ENCODE measurements at places on chromosomes 7 and 10.

GRCh38 chr7:43390576-43390975 lies 192.3 kb upstream of the STK17A start:
- no peak for DNase-seq

DNA sequence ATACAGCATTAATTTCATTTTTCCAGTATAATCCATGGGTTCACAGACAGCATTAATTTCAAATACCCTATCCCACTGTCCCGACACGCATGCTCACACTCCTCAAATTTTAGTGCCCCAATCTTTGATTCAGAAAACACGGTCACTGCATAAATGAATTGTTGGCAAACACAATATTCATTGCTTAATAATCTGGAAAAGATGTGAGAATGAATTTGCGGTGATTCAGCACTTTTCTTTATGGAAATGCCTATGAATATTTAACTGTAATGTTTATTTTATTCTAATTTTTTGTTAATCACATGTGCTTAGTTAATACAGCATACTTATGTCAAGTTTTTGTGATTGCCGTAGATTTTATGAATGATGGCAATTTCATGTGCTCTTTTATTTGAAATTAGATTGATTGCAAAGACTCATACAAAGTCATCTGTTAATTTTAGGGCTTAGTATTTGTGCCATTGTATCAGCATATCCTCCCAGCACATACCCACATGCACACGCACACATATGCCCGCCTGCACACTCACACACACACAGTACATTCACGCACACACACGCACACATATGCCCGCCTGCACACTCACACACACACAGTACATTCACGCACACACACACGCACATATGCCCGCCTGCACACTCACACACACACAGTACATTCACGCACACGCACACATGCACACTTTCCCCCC lies 35.1 kb downstream of the MACROH2A2 start:
- no peak for DNase-seq

DNA sequence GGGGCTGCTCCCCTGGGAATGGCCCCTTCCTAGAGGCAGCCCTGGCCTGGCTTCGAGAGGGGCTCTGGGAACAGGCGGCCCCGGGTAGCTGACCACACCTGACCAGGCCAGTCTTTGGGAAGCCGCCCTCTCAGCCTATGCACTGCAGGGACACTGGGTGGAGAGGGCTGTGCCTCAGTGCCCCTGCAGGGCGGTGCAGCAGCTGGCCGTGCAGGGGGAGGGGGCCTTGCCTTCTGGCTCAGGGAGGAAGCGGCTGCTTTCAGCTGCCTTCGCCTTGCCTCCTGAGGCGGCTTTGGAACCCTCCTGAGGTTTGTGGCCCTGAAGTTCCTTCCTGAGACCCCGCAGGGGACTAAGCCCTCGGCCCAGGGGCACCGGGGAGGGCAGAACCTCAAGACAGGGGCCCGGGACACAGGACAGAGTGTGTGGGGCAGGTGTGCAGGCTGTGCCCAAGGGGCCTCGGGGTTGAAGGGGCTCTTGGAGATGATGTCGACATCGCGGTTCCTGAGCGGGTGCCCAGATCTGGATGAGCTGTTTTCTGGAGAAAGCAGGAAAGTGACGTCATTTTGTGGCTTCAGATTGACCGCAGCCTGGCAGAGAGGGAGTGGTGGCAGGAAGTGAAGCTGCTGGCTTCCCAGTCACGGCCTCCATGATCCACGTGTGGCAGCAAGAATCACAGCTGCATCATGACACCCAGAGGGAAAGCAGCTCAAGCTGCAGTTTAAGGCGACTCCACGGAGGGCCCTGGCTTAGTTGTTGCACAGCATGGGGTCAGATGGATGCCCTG lies 17.7 kb downstream of the ADAM8 start:
- no peak for DNase-seq

DNA sequence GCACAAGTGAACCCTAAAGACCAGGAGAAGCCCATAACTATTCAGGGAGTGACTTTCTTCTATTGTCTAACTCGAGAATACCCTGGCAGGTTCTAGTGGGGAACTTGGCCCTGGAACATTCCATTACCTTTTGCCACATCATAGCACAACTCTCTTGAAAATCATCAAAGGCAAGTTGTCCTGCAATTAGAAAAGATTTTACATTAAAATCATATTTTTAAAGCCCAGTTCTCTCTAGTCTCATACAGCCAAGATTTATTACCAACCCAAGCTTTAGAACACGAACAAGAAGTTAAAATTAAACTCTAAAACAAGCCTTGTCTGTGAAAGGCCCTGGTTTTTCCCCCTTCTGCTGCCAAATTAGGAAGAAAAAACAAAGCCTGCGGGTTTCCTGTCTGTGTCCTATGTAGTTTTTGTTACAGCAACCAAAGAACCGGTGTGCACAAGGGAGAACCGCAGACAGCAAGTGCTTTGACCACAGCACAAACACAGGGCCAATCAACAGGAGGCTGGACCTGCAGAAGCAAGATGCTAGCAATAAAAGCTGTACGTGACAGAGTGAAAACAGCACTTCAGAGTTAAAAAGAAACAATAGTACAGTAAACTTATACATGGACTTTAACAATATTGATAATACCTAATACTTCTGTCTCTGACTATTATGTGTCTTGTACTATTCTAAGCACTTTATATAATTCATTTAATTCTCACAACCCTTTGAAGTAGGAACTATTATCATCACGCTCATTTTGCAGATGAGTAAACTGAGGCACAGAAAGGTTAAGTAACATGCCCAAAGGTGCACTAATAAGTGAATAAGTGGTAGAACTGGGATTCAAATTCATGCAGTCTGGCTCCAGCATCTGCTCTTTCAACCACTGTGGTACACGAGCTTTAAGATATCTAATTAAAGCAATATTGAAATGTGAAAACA lies 65.8 kb downstream of the STK17A start:
- DNase-seq: no peak

GRCh38 chr10:6301488-6302075 lies 98.8 kb downstream of the PFKFB3 start:
- no peak for DNase-seq

GRCh38 chr10:49571388-49571787 lies 32.5 kb upstream of the ERCC6 start:
- no peak for DNase-seq

DNA sequence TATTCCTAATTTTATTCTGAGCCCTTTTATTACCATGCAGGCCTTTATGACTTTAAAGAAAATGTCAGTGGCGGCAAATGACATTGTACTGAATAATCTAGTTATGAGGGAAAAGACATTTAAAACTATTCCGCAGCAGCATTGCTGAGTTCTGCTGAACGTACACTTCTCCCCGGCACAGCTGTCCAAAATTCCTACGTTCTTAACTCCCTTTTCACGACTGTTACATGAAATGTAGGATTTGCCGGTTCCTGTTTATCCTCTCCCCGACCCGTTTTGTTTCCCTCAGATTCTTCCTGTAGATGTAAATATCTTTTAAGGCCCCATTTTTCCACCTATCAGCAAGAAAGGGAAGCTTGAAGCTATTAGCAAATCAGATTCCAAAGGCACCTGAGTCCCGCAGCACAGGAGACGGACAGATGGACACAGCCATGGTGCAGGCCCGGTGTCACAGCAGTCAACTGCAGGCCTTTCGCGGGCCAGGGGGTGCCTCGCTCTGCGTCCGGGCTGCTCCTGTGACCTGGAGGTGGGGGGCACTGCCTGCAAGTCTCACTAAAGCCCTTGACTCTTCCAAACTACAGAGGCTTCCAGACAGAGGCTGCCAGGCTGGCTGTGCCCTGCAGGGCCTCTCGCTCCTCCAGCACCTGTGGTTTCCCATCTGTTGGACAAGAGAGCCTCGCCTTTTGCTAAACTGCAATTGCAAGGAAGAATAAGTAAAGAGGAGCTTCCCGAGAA lies 485.0 kb upstream of the MGMT start:
- DNase-seq: no peak

GRCh38 chr10:49429458-49429857 lies 33.6 kb upstream of the DRGX start:
- DNase-seq: no peak

DNA sequence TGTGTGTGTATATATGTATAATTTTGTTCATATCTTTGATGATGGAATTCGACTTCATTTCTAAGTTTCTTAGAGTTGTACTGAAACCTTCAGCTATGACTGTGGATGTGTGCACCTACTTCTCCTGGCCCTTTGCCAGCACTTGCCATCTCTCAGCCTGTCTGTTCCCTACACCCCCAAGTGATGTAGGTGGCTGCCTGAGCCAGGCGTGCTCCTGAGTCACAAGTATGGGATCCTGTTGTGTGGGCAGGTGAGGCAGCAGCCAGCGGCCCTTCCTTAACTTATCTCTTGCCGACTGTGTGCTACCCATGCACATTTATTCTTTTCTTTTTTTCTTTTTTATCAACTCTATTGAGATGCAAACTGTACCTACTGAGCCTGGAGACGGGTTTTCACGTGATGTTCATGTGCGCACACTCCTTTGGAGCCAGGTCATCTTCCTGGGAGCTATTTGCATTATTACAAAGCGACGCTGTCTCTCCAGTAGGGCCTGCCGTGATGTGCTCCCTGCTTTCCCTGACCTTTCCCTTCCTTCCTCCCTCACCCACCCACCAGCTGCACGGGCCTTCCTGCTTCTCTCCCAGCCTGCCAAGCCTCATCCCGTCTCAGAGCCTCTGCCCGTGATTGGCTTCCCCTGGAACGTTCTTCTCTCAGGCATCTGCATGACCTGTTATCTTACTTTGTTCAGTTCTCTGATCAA lies 31.3 kb upstream of the GALNT11 start:
- no peak for DNase-seq

- no peak for DNase-seq
Observed at GRCh38 chr7:14805105-14805719, 97.3 kb downstream of the DGKB start.

- DNase-seq: no peak
Observed at GRCh38 chr7:55127622-55128081, 108.8 kb downstream of the EGFR start.

DNA sequence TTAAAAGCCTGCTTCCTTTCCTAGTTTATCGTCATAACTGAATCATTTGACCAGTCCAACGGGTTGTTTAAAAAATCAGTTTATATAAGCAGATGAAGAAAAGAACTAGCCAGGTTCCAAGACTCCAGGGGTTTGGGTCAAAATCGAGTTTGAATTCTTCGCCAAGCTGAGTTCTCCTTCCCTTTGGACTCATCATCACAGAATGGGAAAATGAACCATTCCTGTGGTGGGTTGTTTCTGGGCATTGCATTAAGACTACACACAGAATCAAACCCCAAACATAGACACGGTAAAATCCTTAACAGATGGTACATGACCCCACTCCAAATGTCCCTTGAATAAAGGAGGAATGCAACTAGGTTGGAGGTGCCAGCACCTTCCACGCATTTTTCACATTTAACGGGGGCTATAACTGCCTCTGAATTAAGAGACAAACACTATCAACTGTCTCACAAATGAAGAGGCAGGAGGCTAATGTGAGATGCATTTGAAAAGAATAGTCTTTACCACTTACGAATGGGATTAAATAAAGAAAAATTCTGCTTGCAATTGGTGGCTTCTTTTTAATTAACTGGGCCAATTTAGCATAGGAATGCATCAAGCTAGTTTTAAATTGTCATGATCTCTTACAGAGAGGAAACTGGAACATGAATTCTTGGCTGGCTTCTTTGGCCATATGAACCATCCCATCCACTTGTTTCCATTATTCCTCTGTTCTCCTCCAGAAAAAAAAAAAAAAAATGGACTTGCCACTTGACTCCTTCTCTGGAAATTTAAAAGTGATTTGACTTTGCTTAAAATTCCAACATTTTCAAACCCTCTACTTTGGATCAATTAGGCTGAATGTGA lies 61.1 kb downstream of the CHST15 start:
- no peak for DNase-seq

DNA sequence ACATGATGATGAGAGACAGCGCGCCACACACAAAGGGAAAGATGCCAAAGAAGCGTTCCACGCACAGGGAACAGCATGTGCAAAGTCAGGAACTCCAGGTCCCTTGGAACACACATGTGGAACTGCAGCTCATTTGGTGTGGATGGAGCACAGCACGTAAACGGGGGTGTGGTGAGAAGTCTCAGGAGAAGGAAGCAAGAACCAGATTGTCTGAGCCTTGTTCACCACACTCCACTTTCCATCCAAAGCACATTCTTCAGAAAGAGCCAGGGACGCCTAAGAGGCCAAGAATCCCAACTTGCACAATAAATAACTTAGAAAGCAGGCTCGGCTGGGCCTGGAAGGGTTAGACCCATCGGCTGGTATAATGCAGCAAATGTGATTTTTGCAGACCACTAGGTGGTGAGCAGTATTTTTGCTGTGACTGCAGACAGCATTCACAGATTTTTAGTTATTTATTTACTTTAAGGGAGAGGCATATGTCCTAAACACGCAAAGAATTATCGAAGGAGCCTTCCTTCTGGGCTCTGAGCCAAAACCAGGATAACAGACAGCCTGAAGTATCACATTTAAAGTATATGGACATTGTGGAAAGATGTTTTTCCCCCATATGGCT lies 27.9 kb upstream of the ASCC1 start:
- DNase-seq: no peak

DNA sequence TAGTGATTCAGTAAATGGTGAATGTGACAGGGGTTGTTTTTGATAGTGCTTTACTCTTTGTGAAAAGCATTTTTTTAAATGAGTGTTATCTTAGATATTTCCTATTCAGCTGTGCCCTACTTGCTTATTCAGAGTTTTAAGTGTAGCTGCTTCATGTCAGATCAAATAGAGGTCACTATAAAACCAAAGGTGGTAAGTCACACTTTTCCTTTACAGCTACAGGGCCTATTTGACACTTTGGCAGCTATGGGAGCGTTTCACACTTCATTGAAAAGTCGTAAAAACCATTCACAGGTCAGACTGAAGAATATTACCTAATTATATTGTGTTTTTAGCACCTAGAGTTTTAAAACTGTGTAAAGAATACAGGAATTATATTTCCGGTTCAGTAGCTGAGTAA lies 67.3 kb downstream of the ANKIB1 start:
- DNase-seq: no peak

DNA sequence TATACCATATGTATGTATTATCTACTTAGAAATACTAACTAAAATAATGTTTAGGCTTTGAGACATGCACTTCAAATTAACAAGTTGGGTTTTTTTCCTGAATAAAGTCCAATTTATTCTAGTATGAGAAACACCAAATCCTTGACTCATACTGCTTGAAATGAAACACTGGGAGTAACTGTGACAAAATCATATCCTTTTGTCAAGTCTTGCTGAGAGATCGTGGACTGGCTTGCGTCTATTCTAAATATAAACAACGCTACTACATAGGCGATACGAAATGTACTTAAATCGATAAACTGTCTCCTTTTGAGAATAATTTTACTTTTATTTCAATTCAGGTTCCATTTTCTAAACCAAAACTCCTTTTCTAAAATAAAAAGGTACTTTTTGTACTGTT lies 16.3 kb downstream of the SMURF1 start:
- no peak for DNase-seq

DNA sequence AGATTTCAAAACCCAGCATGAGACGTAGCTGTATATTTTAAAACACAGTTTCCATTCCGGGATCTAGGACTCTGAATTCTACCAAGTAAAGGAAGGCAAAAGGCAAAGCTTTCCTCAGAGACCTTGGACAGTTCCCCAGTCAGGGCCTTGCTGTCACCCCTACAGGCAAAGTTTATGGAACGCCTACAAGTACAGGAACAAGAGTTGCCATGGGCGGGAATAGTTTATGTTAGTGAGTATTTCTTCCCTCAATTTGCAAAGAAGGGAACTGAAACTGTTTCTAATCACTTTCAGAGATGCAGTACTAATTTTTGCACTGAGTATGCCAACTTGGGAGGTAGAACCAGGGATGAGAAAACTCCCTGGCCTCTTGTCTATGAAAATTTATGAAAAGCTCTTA lies 68.2 kb upstream of the LRGUK start:
- DNase-seq: no peak

GRCh38 chr10:3774814-3775695 lies 10.0 kb downstream of the KLF6 start:
- DNase-seq: no peak

- DNase-seq: no peak
Observed at GRCh38 chr7:27173956-27174873, at the start of gene HOXA10. Gene HOXA10, minus strand, starts transcription at chr7:27174320. Its CDS starts 14 bp downstream, at chr7:27174306.

Measured in NCI-H1048 (cell line).